Esophagus squamous epithelium (tissue), 5 donors: ENCODE measurements at places on chromosomes 6 and 20.

DNA sequence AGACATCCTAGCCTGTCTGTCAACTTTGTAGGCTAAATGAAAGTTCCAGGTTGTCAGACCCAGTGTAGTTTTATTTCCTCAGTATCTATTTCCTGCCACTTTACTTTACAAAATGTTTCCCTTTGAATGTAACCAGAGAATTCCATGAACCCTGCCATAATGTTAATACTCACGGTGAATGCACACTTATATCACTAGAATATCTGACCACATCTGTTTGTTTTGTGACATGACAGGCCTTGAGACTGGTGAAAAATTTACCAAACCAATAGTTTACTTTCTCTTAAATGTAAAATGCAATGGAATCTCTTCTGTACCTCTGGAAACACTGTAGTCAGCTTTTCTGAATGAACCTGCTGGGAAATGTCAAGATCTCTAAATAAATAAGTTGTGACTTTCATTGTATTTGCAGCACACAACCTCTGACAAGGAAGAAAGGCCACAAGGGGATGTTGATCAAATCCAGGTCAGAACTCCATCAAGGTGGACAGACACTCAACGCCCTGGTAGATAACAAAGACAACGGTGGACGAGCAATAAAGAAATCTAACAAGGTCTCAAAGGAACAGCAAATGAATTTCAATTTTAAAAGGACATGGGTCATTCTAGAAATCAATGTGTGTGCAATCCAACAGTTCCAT is 59.2 kb downstream of the BACH2 start:
- no peak for DNase-seq

DNA sequence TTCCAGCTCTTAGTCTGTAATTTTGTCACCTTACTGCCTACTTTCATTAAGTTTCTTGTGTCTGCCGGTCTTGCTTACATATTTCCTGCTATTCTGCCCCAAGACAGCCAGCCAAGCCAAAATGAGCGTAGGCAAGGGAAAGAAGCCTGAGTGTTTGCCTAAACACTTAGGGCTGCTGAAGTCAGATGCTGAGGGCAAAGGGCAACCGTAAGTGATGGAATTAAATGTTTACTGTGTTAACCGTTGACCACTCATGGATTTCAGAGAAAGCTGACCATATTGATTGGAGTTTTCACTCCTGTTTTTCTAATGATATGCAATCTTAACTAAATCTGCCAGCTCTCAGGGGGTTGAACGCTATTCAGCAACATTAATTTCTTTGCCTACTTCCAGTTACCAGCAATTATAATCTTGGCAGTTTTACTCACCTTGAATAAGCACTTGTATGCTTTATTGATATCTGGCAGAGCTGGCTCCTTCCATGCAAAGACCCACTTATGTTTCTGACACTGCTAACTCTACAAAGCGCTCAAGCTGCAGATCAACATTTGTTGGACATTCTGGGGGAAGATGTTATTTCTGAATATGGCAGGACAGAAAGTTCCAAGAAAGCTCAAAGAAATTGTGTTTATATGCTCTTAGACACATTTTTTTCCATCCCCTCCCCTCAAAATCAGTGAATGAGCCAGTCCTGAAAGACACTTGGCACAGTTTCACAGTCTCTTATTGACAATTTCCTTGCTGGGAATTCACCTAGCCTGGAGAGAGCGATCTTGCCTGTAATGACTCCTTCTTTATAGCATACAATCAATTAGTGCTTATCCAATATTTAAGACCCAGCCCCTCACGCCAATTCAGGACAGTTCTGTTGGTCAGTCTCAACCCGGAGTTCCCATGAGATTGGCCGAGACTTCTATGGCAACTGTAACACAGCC is 183.8 kb downstream of the PLCB1 start:
- DNase-seq, result no peak

GRCh38 chr6:1679688-1680068 is 70.0 kb downstream of the FOXC1 start:
- no peak for DNase-seq

GRCh38 chr6:163782436-163783003 is 368.0 kb downstream of the QKI start:
- no peak for DNase-seq

DNA sequence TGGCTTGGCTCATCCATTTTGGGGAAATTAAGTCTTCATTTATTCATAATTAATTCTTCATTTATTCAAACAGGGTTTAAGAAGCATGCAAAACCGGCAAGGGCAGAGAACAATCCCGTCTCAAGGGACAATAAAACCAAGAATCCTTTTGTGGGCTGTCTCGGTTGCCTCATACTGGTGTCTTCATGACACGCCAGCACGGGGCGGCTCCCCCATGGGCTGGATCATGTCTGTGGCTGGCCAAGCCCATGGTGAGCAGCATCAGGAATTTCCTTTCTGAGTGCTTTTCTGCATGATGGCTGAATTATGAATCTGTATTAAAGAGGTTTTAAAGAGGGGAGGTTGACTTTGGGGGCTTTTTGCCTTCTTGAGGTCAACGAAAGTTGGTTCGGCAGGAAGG is 38.3 kb upstream of the DUSP22 start:
- no peak for DNase-seq

- no peak for DNase-seq
These were observed 21.4 kb downstream of the CRYBG1 start for GRCh38 chr6:106381881-106382280.

DNA sequence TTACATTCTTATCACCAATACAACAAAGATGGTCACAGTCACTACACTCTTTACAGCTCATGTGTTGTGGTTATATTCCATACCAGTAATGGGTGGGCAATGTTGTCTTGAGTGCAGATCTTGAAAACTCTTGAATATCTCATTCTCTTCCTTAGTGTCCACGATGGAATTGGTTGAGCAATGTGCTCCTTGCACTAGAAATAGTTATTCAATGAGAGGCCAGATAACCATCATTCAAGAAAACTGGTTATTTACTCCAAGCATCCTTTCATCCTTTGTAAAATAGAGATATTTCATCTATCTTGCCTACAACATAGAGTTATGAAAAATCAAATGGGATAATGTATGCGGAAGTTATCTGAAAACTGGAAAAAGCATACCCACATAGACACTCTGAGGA is 215.9 kb downstream of the ARHGAP18 start:
- DNase-seq, result no peak

DNA sequence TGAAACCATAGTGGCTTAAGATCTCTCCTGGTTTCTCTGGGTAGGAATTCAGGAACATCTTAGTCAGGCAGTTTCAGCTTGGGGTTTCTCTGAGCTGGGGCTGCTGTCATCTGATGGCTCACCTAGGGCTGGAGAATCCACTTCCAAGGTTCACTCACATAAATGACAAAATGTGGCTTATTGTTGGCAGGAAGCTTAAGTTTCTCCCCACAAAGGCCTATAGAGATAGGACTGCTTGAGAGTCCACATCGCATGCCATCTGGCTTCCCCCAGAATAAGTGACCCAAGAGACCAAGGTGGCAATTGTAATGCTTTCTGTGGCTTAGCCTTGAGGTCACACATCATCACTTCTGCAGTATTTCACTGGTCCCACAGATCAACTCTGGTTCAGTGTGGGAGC is 131.4 kb downstream of the EDN1 start:
- no peak for DNase-seq

DNA sequence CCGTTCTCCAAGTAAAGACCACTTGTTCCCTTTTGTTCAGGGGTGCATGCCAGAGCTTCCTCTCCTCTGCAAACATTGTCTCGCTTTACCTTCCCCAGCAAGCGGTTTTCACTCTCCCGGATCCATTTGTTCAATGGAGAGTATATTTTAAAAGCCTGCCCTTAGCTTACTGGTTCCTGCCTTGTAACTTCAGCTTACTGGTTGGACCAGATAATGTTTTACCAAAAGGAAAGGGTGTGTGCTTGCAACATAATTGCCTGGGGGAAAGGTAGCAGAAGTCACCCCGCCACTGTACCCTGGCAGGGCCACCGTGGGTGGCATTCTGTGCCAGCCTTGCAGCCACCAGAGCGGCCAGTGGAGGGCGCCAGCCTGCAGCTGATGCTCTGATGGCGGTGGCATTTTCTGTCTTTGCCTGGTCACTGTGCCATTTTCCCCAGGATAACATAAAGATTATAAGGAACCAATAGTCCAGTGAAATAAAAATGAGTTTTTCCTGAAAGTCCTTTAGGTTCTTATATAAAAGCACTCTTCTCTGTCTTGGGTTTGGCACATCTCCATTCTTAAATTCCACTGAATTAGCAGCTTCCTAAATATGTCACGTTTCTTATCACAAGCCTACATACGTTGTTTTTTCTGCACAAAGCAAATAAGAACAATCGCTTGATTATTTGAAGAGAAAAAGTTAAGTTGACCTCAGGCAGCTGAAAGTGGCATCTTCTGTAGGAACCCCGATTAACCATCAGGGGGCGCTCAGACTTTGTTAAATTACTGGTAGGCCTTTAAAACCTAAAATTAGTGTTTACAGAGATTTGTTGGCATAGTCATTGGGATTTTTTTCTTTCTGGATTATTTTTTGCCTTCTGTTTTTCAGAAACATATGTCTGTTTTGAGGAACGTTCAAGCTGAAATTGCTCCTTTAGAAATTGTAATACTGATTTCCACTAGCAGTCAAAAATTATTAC is 67.4 kb upstream of the XRN2 start:
- DNase-seq, result no peak

- no peak for DNase-seq
These were observed 10.7 kb upstream of the TP53INP2 start for GRCh38 chr20:34693414-34693813.

- no peak for DNase-seq
These were observed 27.0 kb upstream of the RNF144B start for GRCh38 chr6:18360188-18360587.

DNA sequence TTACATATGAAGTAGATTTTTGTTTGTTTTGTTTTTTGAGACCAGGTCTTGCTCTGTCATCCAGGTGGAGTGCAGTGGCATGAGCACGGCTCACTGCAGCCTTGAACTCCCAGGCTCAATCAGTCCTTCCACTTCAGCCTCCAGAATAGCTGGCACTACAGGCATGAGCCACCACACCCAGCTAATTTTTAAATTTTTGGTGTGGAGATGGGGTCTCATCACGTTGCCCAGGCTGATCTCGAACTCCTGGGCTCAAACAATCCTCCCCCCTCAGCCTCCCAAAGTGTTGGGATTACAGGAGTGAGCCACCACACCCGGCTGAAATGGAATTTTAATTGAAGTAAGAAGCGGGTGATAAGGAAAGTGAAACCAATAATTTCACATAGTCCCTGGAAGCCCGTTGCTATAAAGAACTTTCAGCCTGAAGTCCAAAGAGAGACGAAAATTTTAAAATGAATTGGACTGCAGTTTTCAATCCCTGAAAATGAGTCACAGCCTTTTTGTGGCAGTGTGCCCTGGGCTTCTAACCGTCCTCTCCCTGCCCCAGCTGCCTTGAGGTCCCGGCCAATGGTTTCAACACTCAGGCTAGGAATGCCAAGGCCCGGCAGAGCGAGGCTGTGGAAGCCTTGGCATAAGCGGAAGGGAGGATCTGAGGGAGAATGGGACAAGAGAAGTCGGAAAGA is 757 bp downstream of the RAET1E start:
- peak; percentile 8 for DNase-seq

DNA sequence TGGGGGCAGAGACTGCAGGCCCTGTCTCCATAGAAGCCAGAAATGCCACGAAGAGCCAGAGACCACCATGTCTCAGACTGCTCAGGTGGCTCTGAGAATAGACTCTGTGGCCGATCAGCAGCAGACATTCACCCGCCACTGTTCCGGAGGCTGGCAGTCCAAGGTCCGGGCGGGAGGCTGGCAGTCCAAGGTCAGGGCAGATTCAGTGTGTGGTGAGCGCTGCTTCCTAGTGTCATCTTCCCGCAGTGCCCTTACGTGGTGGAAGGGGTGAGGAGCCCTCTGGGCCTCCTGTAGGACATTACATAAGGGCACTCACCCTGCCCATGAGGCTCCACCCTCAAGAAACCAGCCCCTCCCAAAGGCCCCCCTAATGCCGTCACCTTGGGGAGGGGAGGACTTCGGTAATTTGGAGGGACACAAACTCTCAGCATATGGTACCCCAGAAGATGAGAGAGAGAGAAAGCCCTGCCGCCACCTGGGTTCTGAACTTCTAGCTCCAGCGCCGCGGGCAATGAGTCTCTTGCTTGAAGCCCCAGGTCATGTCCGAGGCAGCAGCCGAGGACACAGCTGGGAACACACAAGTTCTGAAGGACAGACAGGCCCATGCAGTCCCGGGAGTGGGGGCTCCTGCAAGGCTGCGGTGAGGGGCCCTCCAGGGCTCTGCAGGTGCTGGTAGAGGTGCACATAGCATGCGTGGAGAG is 36.4 kb downstream of the DACT2 start:
- no peak for DNase-seq

GRCh38 chr6:62324834-62325233 is 38.8 kb upstream of the KHDRBS2 start:
- no peak for DNase-seq

GRCh38 chr6:152879681-152880080 is 103.2 kb downstream of the FBXO5 start:
- no peak for DNase-seq

- no peak for DNase-seq
These were observed 48.7 kb downstream of the NCOA7 start for GRCh38 chr6:125839471-125839870.

- DNase-seq, result no peak
These were observed 3.3 kb downstream of the PSMB9 start for GRCh38 chr6:32857156-32857891.

DNA sequence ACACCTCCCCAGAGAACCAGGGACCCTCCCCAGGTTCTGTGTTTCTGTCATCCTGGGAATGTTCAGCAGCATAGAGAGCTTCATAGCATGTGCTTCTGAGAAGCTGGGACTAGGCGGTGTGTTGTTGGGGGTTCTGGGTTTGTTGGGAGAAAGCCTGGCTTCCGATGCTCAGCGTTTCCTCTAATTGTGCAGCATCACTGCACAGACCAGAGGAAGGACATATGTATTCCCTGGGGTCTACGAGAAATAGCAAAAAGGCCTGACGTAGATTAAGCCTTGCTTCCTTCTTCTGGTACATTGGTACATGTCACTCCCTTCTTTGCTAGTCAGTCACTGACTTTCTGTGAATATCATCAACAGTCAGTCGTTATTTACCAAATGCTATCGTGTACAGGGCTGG is 96.9 kb upstream of the SGK1 start:
- DNase-seq, result no peak

- DNase-seq, result no peak
These were observed 20.1 kb upstream of the UBE2V1 start for GRCh38 chr20:50133041-50133440.

DNA sequence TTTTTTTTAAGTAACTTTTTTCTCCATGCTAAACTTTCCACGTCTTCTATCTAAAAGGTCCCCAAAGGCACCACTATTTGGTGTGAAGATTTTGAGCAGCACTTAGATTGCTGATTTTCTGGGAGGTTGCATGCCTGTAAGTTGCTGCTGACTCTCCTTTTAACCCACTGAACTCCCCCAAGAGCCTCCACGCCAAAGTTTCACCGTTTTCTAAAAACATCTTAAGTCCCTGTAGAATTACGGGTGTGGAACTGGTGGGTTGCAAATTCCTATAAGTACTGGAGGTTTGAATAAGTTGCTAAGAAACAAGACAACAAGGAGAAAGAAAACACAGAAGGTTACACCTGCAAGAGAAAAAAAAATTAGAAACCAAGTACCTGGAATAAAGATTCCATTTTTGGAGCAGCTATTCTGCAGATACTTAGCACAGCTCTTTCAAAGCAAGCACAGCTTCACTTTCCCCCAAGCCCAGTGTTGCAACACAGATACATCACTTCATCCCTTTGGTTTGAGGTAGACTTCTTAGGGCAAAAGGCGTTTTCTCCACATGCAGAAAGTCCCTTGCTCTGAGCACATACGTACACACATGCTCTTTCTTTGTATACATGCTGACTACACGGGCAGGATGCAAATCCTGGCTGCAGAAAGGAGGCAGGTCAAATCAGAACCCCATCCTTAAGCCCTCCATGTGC is 5.0 kb downstream of the JAG1 start:
- no peak for DNase-seq

GRCh38 chr6:168703990-168704389 is 263.0 kb downstream of the SMOC2 start:
- DNase-seq, result no peak
